Activated CD8-positive, alpha-beta T cell treated with anti-CD3 and anti-CD28 coated beads for 36 hours (primary cell): ENCODE measurements at places on chromosomes 3 and 15. TPM values are rescaled to one million over a fixed set of nuclear protein-coding genes. Genes with fewer than 3 reads are reported as not detected.

PTPRG gene
- total RNA-seq, result not detected

PRR23E gene
- total RNA-seq, result not detected

XPC gene
- total RNA-seq, result 24.8 TPM

C3orf52 gene
- 3.3 TPM for total RNA-seq

CLRN1 gene
- not detected for total RNA-seq

RYR3 gene
- not detected for total RNA-seq

IL16 gene
- total RNA-seq, result 138 TPM

EXD1 gene
- total RNA-seq, result not detected

PPP4R2 gene
- total RNA-seq, result 88.6 TPM

C3orf22 gene
- not detected for total RNA-seq

LINGO1 gene
- not detected for total RNA-seq

PRR20G gene
- not detected for total RNA-seq

NANOGP8 gene
- not detected for total RNA-seq

CCDC33 gene
- 0.38 TPM for total RNA-seq

TGM4 gene
- total RNA-seq, result not detected

CLEC3B gene
- not detected for total RNA-seq

CCDC71 gene
- total RNA-seq, result 18.1 TPM

DNAJC17 gene
- 35.8 TPM for total RNA-seq

TTLL13 gene
- total RNA-seq, result 0.20 TPM

FETUB gene
- not detected for total RNA-seq

SPINK8 gene
- not detected for total RNA-seq

DPPA2 gene
- not detected for total RNA-seq

ARPP21 gene
- total RNA-seq, result not detected

MST1R gene
- 1.1 TPM for total RNA-seq

OR5K2 gene
- not detected for total RNA-seq

THRB gene
- total RNA-seq, result not detected

MGA gene
- 32.6 TPM for total RNA-seq

HRG gene
- total RNA-seq, result not detected

CX3CR1 gene
- 0.34 TPM for total RNA-seq

FAM43A gene
- total RNA-seq, result 3.9 TPM

UBA7 gene
- total RNA-seq, result 69.9 TPM

SLC28A1 gene
- total RNA-seq, result not detected

DUOX1 gene
- not detected for total RNA-seq

SNURF gene
- total RNA-seq, result 17.8 TPM

FES gene
- 4.6 TPM for total RNA-seq

STXBP5L gene
- not detected for total RNA-seq

PODXL2 gene
- total RNA-seq, result 1.1 TPM

KY gene
- total RNA-seq, result not detected

AP4E1 gene
- 16.6 TPM for total RNA-seq

SERINC4 gene
- total RNA-seq, result 0.09 TPM

DHX36 gene
- 78.3 TPM for total RNA-seq

C3orf18 gene
- total RNA-seq, result 37.9 TPM

IP6K1 gene
- total RNA-seq, result 23.5 TPM

SLC12A8 gene
- total RNA-seq, result 1.1 TPM

TRH gene
- total RNA-seq, result not detected

TERC gene
- 29.0 TPM for total RNA-seq

RLBP1 gene
- total RNA-seq, result not detected

GATM gene
- 5.6 TPM for total RNA-seq

MAP2K1 gene
- total RNA-seq, result 117 TPM

ALDH1L1 gene
- total RNA-seq, result not detected

CCR4 gene
- 17.4 TPM for total RNA-seq

GOLGA8M gene
- total RNA-seq, result 1.0 TPM

CHRNA3 gene
- not detected for total RNA-seq

GCNT3 gene
- not detected for total RNA-seq

LNP1 gene
- total RNA-seq, result 2.5 TPM
